ENCODE measurements at places on chromosomes 3 and 15.

DNA sequence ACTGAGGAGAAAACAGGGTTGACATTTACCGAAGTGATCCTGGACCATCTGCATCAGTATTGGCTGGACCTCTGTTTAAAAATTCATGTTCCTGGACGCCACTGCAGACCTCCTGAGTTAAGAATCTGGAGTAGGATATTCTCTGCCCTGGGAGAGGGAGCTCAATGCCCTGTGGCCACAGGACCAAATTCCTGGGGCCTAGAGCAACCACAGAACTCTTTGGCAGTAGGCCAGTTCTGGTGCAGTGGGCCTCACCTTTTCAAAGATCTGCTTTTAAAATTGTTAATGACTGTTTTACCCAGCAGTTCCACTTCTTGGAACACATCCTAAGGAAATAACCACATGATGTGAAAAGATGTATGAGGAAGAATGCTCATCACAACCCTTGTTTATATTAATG is 133.3 kb upstream of the ADPGK start:
- no peak for DNase-seq

GRCh38 chr15:31106495-31107300 is 5.2 kb upstream of the TRPM1 start:
- DNase-seq: no peak

DNA sequence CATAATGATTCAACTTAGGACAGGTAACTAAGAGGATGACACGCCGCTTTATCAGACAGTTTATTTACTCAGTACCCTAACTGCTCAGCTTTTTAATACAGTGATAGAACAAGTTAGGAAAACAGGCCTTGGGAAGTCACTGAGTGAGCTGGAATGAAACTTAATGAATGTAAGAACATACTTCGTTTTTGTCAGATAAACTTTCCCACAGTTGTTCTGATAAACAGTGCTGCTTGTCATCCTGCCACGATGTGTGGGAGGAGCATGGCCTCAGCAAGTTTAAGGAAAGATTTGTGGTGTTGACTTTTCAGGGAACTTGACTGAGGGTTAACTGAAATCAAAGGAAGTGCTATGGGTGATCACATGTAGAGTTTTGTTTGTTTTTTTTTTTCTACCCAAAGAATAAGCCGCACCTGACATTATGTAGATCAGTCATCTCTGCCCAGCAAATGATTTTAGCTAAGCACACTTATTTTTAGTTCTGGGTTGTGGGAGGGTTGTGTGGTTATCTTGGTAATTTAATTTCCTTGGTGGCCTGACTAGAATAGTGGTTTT is 5.6 kb upstream of the P2RY14 start:
- no peak for DNase-seq

- DNase-seq: no peak
Measured at GRCh38 chr3:82520846-82521245, 759.4 kb upstream of the GBE1 start.

DNA sequence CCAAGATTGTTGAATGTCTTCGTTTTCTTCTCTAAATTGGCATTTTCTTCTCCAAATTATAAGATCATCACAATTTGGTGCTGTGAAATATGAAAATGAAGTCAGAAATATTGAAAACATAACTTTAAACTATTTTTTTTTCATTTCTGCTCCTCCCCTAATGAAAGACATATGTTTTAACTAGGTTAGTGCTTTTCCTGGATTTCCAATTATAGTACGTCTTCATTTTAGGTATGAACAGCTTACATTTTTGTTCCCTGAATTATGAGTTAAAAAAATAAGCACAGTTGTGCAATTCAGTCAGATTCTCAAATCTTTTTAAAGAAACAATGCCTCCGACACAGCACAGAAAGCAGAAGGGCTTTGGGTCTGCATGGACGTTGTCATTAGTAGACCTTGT is 83.5 kb upstream of the CFAP20DC start:
- no peak for DNase-seq

DNA sequence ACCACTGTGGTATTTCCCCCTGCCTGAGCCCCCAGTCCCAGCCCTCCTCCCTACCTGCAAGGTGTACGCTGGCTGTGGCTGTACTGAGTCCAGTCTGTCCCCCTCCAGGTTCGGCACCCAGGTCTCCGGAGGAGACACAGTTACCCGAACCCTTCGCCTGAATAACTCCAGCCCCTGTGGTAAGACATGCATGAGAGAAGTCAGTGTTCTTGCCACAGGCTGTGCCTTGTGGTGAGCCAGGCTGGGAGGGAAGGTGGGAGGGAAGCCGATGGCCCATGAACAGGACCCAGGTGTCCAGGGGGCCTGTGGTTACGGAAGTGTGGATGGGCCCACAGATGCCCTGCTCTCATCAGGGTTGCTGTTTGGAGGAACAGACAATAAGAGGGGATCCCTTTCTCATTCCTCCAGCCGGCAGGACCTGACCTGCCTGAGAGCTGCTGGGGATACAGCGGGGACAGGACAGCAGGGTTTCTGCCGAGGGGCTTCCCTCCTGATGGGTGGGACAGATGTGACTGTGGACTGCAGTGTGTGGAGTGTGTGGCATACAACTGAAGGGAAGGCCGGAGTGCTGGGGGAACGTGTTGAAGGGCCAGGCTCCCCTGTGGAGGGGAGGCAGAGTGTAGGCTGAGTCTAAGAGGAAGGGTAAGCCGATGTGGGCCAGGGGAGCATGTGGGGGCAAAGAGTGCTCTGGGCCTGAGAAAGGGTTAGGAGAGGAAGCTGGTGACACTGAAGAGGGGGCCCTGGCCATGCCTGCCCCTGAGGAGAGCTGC is 21.9 kb downstream of the ACAA1 start:
- no peak for DNase-seq

DNA sequence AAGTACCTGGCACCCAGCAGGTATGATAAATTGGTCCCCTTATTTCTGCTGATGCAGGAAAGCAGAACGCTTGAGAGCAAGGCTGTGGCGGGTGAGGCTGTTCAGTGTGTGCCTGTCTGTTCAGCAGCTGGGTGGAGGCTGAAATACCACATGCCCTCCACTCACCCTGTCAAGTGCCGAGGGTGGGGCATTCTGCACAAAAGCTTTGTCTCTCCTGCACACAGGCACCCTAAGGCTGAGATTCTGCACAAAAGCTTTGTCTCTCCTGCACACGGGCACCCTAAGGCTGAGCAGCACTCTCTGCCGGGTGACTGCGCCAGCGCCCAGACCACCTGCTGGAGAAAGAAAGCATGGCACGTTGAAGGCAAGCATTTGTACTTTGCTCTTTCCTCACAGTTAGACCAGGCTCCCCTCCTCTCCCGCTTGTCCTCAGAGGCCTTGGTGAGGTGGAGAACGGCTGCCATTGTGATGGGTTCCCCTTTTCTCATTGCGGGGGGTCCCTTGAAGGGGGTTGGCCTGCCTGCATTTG is 97.5 kb downstream of the BDH1 start:
- no peak for DNase-seq

GRCh38 chr3:86605166-86605565 is 385.8 kb downstream of the VGLL3 start:
- DNase-seq: no peak

- no peak for DNase-seq
Measured at GRCh38 chr3:112136959-112137693, 4.1 kb upstream of the GCSAM start.

DNA sequence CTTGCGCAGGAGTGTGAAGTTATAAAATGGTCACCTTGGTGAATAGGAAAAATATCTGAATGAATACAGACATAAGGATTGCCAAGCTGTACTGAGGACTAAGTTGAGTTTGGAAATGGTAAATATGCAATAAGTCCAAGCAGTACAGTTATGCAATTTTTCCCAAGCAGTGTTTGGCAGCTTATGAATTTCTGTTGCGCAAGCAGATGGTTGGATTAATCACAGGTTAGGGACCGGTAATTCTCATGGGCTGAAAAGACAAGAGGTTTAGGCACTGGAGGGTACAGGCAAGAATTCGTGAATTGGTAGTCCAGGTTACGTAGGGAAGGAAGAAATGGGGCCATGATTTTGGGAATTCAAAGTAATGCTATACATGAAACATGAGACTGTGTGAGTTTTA is 210.3 kb downstream of the RAP2B start:
- DNase-seq: peak; percentile 29

GRCh38 chr3:153669527-153669926 is 451.7 kb upstream of the ARHGEF26 start:
- DNase-seq: no peak

GRCh38 chr15:65521350-65521749 is 3.9 kb upstream of the DPP8 start:
- no peak for DNase-seq

DNA sequence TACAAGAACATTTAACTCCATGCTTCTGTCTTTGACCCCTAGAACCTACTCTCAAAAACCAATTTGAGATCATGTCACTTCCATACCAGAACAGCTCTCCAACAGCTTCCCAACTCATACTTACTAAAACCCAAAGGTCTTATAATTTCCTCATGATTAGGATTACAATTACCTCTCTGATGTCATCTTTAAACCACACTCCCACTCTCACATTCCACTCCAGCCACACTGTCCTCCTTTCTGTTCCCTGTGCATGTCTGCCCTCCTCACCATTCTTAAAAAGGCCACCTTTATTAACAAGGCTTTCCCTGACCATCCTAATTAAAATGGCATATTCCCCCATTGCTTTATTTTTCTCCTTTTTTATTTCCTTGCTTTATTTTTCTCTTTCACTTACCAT is 18.9 kb downstream of the PHC3 start:
- no peak for DNase-seq

- no peak for DNase-seq
Measured at GRCh38 chr15:32817577-32817976, 99.8 kb downstream of the GREM1 start.

DNA sequence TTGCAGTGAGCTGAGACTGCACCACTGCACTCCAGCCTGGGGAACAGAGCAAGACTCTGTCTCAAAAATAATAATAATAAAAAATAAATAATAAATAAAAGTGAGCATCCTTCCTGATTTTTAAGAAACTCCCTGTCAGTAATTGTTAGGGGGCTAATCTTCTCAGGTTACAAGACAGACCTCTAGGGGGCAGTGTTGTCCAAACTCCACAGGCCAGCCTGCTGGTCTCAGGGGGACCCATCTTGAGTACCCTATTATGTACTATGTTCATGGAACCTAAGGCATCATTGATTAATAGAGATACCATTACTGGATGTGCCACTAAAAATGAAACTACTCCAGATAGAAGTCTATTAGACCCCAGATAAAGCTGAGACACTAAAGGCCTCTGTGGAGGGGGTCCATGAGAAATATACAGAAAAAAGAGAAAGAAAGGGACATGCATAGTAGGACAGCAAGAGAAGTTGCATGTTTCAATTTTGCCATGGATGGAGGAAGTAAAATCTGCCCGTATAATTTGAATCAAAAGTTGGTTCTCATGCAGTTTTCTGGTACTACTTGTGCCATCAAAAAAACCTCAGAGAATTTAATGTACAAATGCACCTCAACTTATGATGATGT is 85.5 kb upstream of the CDV3 start:
- no peak for DNase-seq

GRCh38 chr3:130933801-130934345 is 40.0 kb downstream of the ATP2C1 start:
- no peak for DNase-seq

- DNase-seq: no peak
Measured at GRCh38 chr3:171230865-171231264, 204.3 kb upstream of the SLC2A2 start.

- no peak for DNase-seq
Measured at GRCh38 chr3:45226206-45226915, at the start of gene TMEM158. Gene TMEM158, minus strand, starts transcription at chr3:45226287. Its CDS starts 260 bp downstream, at chr3:45226027.
